Memory B cell (primary cell): ENCODE measurements at places on chromosomes 4 and X.

GRCh38 chr4:155617296-155617695, 49.4 kb upstream of the GUCY1A1 start:
- DNase-seq: no peak

DNA sequence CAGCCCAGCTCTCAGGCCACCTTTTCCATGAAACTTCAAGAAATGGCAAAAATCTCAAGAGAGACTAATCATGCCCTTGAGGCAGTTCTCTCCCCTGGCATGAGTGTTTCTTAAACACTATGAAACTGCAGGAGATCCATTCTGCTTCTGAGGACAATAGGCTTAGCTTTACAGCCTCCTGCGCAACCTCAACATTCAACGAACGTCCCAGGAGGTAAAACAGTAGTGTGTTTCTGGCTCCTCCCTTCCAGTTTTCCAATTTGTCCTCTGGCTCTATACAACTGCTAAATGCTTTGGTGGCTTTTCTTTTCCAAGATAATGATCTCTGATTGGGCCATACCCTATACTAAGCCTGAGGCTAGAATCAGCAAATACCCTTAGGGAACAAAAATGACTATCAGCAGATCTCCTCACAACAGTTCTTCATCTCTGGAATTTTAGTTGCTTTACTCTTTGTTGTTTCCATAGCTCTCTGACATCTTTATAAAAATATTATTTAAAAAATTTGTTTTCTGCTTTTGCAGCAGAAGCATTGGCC, 87.0 kb upstream of the FAT1 start:
- no peak for DNase-seq

DNA sequence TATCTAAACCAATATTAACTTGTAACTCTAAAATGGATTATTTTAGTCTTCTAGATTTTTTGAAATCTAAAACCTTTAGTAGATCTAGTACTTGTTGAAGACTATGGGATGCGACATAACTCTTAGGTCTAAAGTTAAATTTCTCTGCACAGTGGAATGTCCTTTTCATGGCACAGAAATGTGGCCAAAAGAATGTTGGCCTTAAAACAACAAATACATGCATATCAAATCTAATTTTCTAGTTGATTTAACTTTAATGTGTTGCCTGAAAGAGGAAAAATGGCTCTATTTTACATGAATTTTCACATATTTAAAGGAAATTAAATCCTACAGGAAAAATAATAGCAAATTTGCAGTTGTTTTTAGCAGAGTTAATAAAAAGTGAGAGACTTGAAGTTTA, 30.3 kb downstream of the NFKB1 start:
- no peak for DNase-seq

DNA sequence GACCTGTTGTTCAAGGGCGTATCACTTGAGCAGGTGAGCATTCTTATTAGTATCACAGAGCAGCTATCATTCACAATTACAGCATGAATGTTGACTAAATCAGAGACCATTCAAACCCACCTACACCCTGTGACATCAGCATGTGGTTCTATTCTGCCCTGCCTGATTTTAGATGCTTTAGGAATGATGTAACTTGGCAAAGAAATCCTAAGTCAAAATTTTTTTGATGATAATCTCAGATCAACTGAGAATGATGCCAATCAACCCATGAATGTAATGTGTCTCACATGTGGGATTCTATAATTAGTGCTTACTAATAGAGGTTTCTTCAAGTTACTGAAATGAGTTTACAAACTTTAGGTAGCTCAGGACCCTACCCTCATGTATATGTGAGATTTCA, 13.4 kb upstream of the CHIC2 start:
- no peak for DNase-seq

DNA sequence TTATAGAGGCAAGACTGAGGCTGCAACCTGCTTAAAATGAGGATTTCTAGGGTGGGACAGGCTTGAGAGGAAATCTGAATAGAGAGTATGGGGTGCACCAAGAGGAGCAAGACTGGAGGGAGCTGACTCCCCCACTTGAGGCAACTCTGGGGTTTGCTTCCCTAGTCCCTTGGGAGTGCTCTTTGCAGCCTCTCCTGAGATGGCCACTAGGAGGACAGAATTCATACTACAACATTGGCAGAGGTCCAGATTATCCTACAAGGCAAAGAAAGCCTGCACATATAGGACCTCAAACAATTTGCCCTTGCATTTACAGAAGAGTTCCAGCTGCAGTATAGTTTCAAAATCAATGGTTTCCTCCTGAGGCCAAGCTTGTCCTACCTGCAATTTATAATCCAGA, 830.9 kb downstream of the TECRL start:
- no peak for DNase-seq

- no peak for DNase-seq
These were observed 92.2 kb downstream of the MAML3 start for GRCh38 chr4:140061659-140062289.

DNA sequence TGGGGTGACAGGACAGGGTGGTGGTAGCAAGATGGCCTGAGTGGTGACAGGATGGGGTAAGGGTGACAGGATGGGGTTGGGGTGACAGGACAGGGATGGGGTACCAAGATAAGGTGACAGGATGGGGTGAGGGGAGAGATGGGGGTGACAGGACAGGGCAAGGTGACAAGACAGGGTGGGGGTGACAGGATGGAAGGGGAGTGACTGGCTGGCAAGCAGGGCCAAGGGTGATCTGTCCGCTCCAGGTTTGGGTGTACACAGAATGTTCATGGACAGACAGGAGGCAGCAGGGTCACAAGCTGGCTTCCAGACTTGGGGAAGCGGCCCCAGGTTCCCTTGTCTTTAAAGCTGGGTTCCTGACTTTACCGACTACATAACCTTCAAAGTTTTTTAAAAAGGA, 23.3 kb downstream of the RNF212 start:
- no peak for DNase-seq

- no peak for DNase-seq
These were observed 67.0 kb downstream of the STK32B start for GRCh38 chr4:5118091-5118786.

GRCh38 chr4:11182031-11182430, 246.7 kb downstream of the HS3ST1 start:
- no peak for DNase-seq

DNA sequence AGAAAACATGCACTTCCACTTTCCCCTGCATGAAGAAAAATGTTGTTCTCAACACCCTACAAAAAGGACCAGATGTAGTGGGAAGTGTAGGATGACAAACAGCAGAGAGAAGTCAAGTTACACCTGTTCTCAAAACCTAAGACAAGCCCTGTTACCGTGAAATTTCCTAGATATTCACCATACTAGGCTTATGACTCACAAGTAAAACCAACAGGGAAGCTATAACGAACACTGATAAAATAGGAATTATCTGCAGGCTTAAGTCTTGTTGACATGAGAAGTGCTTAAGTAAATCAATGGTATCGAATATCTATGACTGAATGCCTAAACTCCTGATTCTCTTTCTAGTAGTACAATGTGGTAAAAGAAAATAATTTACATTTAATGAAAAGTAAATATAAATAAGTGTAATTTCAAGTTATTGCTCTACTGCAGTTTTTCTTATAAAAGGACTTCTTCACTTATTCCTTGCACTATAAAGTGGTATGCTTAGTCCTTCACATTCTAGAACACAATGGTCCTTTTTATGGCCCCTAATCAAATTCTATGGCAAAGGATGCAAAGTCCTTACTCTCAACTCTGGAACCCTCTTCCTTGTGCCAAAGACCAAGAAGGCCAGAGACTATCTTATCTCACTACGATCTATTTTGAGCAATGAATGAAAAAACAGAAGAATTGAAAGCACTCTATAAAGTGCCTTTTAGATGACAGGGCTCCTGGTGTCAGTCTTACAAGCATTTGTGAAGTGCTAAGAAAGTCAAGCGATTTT, 19.6 kb downstream of the AP1S2 start:
- no peak for DNase-seq

GRCh38 chr4:183589461-183590099, 69.4 kb downstream of the RWDD4 start:
- no peak for DNase-seq

DNA sequence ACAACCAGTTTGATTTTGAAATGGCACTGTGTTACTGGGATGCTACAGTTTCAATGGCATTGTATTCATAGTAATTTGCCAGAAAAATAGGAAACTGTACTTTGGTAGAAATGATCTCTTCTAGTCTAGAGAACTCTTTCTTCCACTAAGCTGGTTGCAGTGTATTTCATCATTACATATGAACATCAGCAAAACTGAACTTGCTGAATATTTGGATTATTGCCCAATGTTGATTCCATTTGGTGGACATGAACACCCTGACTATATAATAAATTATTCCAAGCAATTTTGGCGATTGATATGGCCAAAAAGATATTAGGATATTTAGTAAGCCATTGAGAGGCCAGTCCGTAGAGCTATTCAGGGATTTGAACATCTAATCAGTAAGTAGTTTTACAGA, 191.8 kb upstream of the CXorf66 start:
- DNase-seq: no peak

- no peak for DNase-seq
These were observed 37.7 kb downstream of the BCLAF3 start for GRCh38 chrX:19953145-19953544.

GRCh38 chr4:48333587-48333986, 7.7 kb upstream of the SLAIN2 start:
- DNase-seq: no peak

DNA sequence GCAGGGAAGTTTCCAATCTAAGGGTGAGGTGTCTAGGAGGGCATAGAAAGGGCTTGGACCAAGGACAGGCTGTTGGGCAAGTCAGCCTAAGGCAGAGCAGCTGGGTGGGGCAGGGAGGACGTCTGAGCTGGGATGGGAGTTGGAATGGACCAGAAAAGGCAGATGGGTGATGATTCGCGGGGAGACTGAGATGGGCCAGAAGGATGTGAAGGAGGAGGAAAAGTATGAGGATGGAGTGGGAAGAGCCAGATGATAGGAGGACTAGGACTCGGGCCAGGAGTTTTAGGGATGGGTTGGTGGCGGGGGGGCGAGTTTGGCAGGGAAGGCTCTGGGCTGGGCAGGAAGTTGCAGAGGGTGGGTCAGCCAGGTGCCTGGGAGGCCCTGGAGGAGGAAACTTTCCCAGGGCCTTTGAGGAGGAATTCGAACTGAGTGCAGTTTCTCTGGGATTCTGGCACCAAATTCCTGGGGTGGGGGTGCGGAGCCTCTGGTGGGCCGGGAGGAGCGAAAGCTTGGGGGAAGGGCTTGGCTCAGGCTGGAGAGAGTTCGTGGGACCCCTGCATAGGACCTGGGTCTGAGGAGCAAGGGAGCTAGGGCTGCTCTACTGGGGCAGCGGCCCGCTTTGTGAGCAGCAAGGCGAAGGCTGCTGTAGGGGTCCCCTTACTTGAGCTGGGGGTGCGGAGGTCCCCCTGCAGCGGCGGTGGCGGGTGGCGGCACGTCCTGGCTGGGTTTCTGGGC, 8.7 kb upstream of the TIMP1 start:
- DNase-seq: no peak

DNA sequence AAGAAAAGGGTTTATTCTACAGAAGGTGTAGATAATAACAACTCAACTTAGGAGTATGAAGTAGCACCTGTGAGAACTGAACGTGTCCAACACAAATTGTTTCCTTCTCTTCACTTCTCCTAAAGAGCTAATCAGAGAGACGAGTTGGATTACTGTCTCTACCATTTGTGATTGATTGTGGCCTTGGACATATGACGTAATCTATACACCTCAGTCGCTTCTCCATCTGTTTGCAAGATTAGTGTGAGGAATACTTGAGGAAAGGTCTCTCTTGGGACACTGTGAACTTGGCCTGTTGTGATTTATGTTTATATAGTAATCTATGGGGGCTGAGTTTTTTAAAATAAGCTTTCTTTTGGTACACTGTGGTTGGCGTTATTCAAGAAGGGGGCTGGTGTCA, 182.0 kb downstream of the ZNF330 start:
- no peak for DNase-seq

GRCh38 chrX:118182025-118182424, 65.4 kb upstream of the KLHL13 start:
- no peak for DNase-seq

DNA sequence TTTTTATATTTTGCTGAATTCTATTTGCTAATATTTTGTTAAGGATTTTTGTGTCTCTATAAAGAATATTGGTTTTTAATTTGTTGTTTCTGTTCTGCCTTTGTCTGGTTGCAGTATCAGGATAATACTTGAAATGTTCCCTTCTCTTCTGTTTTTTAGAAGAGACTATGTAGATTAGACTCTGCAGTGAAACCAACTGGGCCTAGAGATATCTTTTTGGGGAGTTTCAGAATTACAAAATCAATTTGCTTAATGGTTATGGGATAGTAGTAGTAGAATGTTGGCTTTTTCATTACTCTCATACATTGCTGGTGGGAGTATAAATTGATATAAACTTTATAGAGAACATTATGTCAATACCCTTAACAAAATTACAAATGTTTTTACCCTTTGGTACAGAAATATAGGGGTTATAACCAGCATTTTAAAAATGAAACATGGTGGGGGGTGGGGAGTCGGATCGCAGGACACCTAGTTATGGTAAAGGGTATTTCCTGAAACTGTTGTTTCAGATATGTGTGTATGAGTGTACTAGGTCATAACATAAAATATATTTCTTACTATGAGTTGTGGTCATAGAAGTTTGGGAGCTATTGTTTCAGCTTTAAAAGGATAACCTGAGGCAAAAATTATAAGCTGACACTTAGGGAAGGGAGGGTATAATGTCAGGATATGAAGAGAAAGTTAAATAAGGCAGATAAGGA, 29.0 kb downstream of the CLOCK start:
- no peak for DNase-seq

DNA sequence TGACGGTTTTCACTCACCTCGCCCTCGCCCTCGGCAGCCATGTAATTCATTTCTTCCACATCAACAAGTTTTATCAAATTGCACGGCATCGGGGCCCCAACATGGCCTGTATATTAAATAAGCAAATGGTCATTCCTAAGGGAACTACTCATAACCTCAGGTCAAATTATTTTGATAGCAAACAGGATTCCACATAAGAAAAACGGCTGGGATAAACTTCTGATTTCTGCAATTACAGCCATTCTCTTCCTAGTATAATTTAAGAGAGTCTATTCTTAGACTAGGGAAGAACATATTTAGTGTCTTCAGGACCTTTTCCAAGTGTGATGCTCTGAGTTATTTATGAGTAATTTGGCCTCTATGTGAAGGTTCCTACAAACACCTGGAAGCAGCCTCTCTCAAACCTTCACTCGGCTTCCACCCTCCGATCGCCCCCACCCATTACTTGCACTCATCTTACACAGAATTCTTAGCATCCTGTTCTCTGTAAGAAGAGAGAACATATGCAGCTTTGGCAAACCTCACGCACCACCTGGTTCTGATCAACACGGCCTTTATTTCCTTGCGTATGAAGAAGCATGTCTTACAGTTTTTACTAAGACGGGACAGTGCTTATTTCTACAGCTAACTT, 29.4 kb upstream of the CENPU start:
- no peak for DNase-seq

- DNase-seq: no peak
These were observed 145.0 kb downstream of the SOWAHB start for GRCh38 chr4:76752861-76753501.

- DNase-seq: no peak
These were observed 14.5 kb upstream of the ENPP6 start for GRCh38 chr4:184232202-184232601.

DNA sequence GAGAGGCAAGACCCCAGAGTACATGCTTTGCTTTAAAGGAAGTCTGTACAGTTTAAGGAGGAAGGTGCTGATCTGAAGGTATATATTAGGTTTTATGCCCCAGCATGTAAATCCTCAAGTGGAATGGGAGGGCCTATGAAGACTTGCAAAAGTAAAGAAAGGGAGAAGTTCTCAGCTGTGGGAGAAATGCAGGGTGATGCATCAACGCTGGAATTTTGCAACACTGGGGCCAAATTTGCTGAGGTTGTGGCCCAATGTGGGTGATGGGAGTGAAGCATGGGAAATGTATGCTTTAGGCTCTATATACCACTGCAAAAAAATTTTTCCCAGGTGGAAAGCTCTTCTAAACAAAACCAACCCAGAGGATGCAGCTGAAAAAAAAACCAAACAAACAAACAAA, 33.8 kb upstream of the GPR174 start:
- DNase-seq: no peak
